ENCODE measurements at places on chromosomes 1 and 21.

DNA sequence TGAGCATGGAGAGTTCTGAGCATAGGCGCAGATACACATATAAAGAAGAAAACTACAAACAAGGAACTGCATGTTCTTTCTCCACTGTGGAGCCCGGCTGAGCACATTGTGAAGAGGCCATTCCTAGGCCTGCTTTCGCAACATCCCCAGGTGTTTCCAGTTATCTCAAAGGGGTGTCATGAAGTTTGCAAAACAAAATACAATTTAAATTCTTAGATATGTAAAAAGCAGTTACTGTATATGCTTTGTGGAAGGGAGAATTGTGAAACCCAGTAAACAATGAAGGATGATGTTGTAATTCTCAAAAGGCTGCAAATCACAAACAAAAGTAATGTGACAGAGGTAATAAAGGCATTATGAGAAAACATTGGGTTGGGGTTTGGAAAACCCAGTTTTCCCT, 98.6 kb upstream of the ZNF644 start:
- DNase-seq: no peak

DNA sequence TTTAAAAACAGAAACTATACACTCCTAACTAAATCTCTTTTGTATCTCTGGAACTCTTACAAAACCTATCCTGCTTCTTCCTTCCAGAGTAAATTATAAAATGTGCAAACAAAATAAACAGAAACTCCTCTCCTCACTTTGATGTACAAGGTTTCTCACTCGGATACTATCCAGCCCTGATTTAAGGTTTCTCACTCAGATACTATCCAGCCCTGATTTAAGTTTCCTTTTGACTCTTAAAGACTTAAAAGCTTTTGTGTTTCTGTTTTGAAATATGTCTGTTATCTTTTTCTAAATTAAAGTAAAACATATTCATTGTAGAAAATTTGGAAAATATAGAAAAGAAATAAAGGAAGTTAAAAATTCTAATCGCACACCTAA, 132.5 kb downstream of the CRB1 start:
- DNase-seq: no peak

- DNase-seq: no peak
These were observed 14.3 kb downstream of the FBXO28 start for GRCh38 chr1:224127925-224128819.

DNA sequence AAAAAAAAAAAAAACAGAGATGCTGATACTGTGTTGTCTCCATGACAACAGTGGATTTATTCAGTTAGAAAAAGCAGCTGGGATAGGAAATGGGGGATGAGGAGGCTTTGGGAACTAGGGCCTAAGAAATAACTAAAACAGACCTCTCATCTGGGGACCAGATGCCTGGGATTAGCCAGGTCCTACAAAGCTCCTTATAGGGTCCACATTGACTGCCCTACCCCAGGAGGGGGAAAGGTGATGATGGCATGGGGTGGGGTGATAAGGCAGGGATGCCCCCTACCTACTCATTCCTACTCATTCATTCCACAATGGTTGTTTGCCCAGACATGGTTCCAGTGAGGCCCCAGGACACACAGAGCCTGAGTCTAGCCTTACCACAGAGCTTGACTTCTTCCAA, 131.2 kb downstream of the PLXNA2 start:
- no peak for DNase-seq

GRCh38 chr1:218281285-218281684, 3.8 kb upstream of the RRP15 start:
- DNase-seq: no peak

GRCh38 chr1:57229076-57229475, 194.8 kb downstream of the DAB1 start:
- no peak for DNase-seq

DNA sequence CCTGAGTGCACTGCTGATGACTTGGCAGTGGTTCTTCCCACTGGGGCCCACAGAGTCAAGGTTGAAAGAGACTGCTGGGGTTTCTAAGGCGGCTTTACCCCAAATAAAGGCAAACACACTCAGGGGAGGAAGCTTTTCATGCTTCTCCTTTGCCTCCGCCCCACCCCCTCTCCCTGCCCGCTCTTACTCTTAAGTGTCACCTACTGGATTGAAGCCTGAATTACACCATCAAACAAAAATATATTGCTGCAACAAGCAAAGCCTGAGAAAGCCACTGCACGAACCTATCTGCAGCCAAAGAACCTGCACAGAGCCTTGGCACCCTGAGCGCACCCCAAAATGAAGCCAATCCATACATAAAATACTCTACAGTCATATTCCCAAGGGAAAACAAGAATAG, 63.1 kb downstream of the PTGFR start:
- DNase-seq: no peak

All from naive thymus-derived CD8-positive, alpha-beta T cell (primary cell).